ENCODE measurements at places on chromosomes 7 and 10.

DNA sequence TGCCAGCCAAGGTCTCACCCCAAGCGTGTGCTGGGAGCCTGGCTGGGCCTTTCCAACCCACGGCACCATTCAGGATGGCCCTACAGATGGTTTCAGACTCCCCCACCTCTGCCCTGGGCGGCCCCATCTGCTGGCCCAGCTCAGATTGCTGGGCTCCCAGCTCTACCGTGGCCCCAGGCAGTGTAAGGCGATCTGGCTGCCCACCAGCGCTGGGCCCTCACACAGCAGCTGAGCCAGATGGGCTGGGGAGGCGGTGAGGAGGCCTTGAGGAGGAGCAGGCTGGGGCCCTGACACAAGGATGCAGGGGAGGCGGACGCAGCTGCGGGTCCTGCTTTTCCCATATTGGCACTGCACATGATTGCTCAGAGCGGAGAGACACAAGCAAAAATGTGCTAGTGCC lies 162.8 kb downstream of the NRF1 start:
- DNase-seq: no peak

GRCh38 chr7:104179178-104179577 lies 28.6 kb downstream of the ORC5 start:
- no peak for DNase-seq

DNA sequence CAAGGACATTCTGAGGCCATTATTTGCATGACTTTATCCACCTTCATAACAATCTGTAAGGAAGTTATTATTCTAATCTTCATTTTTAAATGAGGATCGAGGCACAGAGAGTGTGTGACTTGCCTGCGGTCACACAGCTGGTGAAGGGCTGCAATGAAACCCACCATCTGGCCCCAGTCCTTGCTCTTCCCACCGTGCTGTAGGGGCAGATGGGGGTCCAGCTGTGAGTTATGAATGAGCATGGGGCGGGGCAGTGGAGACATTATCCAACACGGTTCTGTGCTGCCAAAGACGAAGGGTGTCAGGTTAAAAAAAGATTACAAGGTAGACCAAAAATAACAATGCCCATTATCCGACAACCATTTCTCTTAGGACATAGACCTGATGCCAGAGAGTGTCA lies 417.5 kb upstream of the MGMT start:
- no peak for DNase-seq

- DNase-seq: no peak
Measured at GRCh38 chr7:142125256-142125955, 13.9 kb downstream of the MGAM2 start.

GRCh38 chr10:102745157-102745556 lies 1.4 kb downstream of the WBP1L start:
- no peak for DNase-seq

- no peak for DNase-seq
Measured at GRCh38 chr10:97547962-97548361, 24.6 kb upstream of the ANKRD2 start.

DNA sequence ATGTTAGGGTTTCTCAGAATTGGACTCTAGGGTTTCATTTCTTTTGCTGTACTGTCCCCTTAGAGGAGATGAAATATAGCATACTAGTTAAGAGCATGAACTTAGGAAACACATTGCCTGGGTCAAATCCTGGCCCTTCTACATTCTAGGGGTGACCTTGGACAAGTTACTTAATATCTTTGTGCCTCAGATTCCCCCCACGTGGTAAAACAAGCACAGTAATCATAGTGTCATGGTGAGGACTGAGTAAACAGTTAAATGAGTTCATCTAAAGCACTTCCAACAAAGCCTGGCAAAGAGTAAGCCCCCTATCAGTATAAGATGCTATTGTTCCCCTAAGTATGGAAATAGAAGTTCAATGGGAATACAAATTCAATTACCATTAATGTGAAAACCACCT lies 5.1 kb downstream of the DPY19L1 start:
- DNase-seq: no peak

DNA sequence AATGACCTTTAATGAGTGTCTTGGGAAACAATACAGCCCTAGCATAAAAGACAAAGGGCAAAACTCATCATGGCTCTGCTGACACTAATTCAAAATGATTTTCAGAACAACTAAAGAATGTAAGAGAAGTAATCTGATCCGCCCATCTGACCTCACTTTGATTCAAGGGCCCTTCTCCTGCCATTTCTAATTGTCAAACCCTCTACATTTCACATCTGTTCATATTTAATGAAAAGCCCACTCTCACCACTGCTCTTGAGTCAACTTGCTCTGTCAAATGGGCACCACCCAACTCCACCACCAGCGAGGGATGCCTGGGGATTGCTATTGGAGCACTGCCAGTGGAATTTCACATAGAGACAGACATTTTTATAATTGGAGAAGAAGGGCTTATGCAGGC lies 639.2 kb downstream of the KCNMA1 start:
- DNase-seq: no peak

DNA sequence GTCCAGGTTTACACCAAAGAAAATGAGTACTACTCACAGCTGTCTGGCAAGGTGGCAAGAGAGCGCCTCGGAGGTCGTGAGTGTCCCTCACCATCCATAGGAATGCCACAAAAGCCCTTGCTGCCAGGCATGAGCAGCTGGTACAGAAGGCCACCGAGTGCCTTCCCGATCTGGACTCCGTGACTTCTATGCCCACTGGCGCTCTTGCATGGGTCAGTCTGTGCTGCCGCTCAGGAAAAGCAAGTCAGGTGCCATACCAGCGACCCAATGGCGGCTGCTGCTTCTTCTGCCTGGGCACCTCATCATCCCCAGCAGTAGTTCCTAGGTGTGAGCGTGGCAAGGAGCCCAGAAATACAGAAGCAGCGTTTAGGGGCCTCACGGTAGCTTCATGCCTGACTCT lies 11.7 kb downstream of the TBXAS1 start:
- DNase-seq: no peak

GRCh38 chr10:102196893-102197292 lies 29.2 kb upstream of the ELOVL3 start:
- DNase-seq: no peak

DNA sequence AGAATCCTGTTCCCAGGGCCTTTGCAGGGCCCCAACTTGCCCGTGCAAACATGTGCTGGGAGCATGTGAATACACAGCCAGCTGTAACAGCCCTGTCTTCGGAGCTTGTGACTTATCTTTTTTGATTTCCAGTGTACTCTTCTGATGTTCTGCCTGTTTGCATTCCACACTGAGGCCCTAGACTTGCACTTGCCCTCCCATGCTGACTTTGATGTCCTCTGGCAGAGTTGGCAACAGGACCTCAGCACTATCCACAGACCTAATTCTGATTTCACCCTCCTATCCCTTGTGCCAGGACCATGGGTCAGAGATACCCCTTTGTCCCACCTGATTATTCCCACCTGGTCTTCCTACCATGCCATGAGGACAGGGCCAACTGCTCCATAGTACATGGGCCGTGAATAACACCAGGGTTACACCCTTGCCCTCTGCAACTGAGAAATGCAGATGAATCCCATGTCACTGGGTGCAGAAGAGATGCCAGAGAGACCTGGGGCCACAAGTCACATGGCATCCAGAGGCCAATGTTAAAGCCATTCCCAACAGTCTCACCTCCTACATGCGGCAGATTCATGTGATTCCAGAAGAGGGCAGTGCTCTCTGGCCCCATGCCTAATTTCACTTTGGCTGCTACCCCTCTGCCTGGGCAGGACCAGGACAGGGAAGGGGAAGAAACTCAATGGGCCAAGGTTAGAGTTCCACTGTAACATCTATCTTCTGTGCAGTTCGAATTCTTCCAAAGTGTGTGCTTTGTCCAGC lies 43.0 kb downstream of the SCRN1 start:
- no peak for DNase-seq

DNA sequence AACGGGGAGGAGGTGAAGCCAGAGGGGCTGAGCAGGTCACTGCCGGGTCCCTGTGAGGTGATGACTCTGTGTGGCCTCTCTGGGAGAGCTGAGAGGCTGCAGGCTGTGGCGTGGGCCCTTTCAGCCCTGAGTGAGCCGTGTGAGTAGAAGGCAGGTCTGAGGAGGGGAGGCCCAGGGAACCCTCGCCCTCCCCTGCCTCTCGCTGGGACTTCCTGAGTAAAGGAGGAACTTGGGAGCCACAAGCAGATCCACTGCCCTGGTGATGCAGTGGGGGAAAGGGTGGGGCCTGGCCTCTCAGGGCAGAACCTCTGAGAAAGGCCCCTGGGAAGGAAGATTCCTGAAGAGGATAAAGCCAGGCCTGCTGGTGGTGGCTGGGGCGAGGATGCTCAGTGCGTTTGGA lies 22.8 kb downstream of the EEPD1 start:
- DNase-seq: peak; percentile 34

DNA sequence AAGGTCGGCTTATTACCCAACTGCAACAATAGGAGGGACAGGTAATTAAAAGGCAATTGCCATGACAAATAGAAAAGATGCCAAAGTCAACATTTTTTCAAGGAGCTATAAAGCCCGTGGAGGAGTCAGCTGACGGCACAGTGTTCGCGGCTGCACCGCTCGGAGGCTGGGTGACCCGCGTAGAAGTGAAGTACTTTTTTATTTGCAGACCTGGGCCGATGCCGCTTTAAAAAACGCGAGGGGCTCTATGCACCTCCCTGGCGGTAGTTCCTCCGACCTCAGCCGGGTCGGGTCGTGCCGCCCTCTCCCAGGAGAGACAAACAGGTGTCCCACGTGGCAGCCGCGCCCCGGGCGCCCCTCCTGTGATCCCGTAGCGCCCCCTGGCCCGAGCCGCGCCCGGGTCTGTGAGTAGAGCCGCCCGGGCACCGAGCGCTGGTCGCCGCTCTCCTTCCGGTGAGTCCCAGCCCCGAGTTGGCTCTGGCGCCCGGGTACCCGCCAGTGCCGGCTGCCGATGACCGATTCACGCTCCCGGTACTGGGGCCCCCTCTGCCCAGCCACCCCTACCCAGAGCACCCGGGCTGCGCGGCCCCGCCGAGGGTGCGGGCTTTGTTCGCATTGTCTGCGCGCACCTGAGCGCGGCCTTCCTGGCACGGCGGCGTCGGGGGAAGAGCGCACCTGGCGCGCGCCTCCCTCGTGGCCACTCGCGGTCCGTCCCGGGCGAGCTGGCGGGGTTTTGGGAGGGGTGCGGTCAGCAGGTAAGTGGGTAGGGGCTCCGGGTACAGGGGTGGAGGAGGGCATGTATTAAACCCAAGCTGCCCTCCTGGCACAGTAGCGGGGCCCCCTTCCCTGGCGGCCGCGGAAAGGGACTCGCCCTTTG lies at the start of gene VWA2:
VWA2 (plus strand) TSS at position 138 of the 877 bp plus-strand sequence. CDS start 9,460 bp downstream, outside the sequence.
- peak; percentile 72 for DNase-seq

DNA sequence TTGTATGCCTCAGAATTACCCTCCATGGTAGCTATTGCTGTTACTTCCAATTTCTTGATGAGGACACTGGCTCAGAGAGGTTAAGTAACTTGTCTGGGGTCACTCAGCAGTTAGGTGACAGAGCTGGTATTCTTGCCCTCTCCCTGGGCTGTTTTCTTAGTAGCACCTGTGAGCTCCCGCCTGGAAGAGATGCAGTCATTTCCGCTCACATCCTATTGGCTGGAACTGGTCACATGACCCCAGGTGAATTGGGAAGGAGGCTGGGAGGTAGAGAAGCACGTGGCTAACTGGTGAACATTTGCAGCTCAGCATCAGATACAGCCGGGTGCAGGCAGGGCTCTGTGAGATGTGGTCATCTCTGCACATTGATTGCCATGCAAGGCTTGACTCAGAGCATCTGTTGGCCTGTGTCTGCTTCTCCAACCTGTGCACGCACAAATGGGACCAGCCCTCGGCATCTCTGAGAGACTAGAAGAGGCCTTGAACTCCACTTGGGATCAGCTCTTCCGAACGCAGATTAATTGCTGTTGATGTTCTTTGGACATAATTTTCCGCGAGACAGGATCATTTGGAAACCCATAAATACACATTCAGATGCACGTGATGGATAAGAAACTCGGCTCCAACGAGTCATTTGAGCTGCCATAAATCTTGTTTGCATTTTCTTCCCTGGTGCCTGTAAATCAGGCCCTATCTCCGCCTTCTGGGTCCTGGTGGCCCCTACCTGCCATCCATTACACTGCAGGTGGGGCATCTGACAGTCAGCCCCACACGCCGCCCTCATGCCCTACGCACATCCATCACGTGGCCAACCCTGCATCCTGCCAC lies 42.8 kb downstream of the MYL10 start:
- peak; percentile 77 for DNase-seq

- no peak for DNase-seq
Measured at GRCh38 chr10:28020080-28020860, 21.4 kb upstream of the ODAD2 start.

GRCh38 chr7:35680403-35681013 lies 14.4 kb downstream of the HERPUD2 start:
- no peak for DNase-seq

DNA sequence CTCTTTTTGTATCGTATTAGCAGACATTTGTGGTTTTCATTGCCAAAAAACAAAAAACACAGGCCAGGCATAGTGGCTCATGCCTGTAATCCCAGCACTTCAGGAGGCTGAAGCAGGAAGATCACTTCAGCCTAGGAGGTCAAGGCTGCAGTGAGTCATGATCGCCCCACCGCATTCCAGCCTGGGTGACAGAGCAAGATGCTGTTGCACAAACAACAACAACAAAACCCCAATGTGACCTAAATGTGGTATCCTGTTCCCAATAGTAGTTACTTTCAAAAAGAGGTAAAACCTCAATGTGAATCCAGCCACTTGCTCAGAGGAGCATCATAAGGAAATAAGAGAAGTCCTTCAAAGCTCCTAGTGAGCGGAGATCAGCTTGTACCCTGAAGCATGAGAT lies 45.8 kb upstream of the SKAP2 start:
- DNase-seq: peak; percentile 54

DNA sequence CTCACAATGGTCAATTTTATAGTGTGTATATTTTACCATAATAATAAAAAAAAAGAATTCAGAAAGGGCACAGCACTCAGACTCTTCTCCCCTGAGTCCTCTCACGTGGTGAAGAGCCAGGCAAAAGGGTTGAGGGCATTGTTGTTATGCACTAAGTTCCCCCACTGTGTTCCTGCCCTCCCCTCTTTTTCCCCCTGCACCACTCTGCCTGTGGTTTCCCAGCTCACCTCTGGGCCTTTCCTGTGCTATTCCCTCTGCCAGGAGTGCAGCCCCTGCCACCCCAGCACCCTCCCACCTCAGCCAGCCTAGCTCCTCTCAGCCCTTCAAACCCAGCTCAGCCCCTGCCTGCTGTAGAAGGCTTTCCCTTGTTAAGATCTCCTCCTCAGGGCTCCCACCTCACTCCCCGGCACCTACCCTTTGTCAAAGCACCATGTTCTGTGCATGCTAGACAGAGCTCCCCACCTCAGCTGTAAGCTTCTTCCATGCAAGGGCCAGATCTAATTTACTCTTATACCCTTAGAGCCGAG lies 108.5 kb downstream of the KCNMA1 start:
- no peak for DNase-seq

- DNase-seq: no peak
Measured at GRCh38 chr7:140031364-140031763, 31.4 kb downstream of the PARP12 start.

- no peak for DNase-seq
Measured at GRCh38 chr7:8291397-8292141, 29.6 kb upstream of the ICA1 start.

GRCh38 chr10:73992899-73993788 lies 4.8 kb upstream of the VCL start:
- no peak for DNase-seq

- DNase-seq: no peak
Measured at GRCh38 chr10:75166623-75166972, 44.0 kb upstream of the VDAC2 start.

- no peak for DNase-seq
Measured at GRCh38 chr10:132048294-132048667, 17.5 kb upstream of the JAKMIP3 start.

- DNase-seq: no peak
Measured at GRCh38 chr10:650886-651615, 38.4 kb downstream of the DIP2C start.

Measured in mucosa of descending colon (tissue), 3 donors.